ENCODE measurements at places on chromosomes 2 and 18.

DNA sequence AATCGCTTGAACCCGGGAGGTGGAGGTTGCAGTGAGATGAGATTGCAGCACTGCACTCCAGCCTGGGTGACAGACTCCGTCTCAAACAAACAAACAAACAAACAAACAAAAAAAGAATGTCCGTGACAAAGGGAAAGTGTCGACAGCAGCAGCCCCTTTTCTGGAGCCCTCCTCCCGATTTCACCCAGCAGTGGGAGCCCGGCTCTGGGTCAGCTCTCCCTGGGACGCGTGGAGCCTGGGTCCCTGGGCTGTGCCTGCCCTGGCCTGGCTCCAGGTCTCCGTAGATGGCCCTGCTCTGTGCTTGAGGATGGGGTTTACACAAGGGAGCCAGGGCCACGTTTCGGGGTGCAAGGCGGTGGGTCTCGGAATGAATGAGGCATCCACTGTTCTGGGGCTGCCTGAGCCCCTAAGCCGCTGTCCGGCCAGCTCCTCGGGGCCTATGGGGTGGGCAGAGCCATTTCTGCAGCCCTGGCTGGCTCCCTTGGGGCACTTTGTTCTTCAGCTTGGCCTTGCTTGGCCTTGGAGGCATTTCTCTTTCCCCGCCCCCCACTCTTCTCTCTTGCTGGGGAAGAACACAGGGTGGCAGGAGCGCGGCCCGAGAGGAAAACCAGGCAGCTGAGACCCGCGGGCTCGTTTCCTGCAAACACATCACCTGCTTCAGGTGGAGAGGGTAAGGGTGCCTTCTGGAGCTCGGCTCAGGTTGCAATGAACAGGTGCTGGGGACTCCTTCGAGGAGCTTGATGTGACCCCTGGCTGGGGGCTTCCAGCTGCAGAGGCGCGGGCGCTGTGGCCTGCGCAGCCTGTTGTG lies 29.1 kb downstream of the RTP5 start:
- DNase-seq: no peak

GRCh38 chr2:61291851-61292575 lies 130.0 kb downstream of the C2orf74 start:
- no peak for DNase-seq

GRCh38 chr2:3480352-3481010 lies 38.9 kb downstream of the ADI1 start:
- DNase-seq: no peak

GRCh38 chr2:69700381-69700780 lies 41.6 kb upstream of the ANXA4 start:
- DNase-seq: no peak

DNA sequence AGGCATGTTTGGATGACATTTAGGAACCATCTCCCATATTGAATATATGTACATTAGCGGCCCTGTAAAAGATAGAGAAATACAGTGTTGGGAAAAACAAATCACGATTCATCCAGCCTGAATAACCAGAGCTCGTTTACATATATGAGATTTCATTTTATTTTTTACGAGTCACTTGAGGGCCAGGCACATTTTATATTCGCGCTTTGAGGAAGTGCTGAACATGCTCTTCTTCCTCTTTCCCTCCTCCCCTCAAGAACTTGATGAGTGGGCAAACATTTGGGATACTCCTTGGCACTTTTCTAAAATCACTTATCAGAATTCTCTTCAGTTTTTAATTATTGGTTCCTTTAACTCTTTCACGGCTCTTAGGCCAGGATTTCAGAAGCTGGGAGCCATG lies 268.0 kb upstream of the TANK start:
- DNase-seq: no peak

DNA sequence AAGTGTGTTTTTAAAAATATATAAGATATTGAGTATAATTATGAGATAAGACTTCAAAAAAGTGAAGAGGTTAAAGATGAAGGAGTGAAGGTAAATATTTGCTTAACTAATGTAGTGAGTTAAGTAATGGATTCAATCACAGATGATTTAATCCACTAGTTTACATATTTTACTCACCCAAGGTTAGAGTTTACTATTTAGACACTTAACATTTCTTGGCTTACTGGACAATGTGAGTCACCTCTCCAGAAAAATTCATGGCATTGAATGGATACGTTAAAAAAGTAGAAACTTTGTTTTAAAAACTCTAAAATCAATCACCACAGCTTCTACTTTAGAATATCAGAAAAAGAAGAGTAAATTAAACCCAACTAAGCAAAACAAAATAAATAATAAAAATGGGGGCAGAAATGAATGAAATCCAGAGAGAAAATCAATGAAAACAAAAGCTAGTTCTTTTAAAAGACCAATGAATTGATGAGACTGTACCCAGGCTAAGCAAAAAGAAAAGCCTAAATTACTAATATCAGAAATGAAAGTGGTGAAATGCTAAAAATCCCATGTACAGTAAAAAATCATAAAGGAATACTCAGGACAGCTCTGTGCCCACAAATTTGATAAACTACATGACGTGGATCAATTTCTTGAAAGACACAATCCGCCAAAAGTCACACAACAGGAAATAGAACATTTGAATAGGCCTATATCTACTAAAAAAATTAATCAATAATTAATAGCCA lies 1.9 kb upstream of the HMSD start:
- no peak for DNase-seq

- no peak for DNase-seq
These were observed 3.5 kb upstream of the DSC2 start for GRCh38 chr18:31105733-31106132.

DNA sequence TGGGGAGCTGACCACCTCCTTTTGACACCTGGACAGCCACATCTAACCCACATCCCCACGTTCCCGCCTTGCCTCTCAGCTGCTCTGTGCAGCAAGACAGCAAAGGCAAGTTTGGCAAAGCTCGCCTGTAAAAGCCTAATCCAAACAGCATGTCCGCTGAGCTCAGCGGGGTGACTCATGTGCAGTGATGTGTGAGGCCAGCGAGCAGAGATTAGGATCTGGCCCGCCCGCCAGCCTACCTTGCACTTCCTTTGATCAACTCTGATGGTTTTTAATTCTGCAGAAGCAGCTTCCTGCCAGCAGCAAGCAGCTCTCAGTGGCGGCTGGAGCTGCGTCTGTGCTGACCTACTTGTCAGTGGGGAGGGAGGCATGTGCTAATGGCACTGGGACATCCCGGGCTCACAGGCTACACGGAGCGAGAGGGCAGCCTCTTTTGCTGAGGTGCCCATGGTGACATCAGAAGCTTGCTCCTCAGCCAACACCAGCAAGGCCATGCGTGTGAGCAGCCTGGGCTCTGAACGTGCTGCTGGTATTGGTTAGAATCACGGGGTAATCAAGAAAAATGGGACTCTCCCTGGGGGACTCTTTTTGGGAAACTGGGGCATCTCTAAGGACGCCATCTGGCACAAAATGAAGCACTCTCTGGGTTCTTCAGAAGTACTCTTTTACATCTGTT lies 36.0 kb upstream of the EML4 start:
- peak; percentile 91 for DNase-seq

DNA sequence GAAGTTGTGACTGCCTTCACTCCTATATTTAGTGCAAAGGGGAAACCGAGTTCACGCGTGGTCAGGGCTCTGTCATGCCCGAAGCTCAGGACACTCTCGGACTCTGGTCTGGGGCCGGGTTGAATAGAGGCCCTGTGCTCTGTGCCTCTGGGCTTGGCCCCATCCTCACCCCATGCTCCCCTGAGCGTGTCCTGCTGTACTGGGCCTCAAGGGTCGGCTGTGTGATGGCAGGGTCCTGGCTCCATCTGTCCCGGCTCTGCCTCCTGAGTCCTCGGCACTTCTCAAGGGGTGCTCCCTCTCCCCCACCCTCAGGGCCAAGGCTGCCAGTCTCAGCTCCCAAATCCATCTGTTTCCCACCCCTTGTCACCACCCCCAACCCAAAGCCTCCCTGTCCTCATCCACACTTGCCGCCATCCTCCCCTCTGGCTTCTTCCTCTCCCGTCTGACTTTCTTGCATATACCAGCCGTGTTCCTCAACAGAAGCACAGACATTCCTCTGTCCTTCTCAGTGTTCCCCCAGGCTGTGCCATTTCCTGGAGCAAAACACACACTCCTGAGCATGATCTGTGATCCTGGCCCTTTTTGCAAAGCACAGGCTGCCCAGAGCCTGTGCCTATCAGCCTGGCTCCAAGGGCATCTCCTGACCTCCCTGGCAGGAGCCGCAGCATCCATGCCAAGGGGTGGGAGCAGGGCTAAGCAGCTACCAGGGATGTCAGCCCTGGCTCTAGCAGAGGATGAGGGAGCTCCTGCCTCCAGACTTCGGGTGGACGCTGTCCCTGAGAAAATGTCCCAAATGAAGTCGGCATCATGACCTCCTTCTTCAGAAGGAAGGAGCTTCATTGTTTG lies 64.2 kb upstream of the OTOS start:
- DNase-seq: no peak

DNA sequence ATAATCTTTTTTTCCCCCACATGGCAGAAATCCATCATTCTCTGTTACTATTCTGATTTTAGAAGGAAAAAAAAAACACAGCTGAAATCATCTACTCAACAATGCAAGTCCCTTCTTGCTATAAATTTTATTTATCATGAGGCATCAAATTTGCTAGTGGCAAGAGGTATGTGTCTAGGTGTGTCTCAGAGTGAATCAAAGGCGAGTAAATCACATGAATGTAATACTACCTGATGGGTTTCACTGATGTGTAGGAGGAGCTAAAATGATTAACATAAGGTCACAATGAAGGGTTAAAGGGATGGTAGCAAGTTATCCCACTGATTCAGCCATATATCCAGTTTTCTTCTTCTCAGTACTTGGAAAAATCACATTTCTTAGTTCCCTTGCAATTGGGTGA lies 24.5 kb upstream of the PELI1 start:
- DNase-seq: no peak

DNA sequence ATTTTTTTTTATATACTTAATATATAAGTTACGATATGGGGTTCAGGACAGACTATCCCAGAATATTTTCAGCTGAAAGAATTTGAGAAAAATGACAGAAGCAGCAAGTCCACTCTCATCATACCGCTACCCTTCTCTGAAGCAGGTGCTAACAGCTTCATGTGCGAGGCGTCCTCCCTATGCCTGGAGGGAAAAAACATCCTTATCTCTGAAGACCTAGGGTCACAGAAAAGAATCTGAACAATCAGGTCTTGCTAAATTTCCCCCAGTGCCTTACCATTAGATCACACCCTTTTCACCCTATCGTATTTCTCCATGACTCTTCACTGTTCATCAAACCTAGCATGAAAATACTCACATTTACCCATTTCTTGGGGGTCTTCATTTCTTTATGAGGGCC lies 51.9 kb upstream of the CREB1 start:
- DNase-seq: no peak

- no peak for DNase-seq
These were observed 802.6 kb downstream of the MBD2 start for GRCh38 chr18:53421869-53422268.

DNA sequence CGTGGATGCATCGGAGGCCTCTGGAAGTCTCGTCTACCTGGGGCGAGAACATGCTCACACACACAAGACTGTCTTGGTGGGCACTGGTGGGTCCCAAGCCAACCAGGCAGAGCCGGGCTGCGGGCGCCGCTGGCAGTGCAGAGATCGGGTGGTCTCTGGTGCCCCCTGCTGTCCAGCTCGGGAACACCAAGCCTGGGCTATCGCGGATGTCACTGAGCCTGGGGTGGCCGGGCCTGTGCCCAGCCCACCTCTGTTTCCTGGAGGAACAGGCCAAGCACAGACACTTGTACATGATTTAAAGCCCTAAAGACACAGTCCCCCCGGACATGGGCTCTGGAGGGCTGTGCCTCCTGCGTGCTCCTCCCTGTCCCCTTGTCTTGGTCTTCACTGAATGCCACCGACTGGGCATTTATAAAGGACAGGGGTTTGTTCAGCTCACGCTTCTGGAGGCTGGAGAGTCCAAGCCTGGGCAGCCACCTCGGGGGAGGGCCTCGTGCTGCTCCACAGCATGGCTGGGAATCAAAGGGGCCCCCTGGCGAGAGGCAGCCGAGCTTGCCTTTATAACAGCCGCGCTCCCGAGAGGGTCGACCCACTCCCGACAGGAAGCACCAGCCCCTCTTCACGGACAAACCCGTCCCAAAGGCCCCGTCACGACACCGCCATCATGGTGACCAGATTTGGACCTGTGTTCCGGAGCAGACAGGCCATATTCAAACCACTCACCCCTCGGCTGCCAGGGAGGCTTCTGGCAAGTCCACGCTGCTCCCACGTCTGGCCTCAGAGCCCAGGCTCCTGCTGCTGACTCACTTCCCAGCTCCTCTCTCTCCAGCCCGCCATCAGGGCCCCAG lies 3.6 kb upstream of the OTOS start:
- peak; percentile 64 for DNase-seq

DNA sequence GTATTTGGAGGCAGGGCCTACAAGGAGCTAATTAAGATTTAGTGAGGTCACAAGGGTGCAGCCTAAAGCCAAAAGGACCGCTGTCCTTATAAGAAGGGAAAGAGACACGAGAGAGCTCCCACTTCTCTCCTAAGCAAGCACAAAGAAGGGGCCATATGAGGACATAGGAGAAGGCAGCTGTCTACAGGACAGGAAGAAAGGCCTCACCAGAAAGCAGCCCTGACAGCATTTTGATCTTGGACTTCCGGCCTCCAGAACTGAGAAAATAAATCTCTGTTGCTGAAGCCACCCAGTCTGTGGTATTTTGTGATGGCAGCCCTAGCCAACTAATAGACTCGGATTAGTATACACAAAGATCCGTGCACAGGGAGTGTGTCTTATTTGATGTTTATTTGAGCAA lies 139.7 kb downstream of the B3GNT2 start:
- no peak for DNase-seq

DNA sequence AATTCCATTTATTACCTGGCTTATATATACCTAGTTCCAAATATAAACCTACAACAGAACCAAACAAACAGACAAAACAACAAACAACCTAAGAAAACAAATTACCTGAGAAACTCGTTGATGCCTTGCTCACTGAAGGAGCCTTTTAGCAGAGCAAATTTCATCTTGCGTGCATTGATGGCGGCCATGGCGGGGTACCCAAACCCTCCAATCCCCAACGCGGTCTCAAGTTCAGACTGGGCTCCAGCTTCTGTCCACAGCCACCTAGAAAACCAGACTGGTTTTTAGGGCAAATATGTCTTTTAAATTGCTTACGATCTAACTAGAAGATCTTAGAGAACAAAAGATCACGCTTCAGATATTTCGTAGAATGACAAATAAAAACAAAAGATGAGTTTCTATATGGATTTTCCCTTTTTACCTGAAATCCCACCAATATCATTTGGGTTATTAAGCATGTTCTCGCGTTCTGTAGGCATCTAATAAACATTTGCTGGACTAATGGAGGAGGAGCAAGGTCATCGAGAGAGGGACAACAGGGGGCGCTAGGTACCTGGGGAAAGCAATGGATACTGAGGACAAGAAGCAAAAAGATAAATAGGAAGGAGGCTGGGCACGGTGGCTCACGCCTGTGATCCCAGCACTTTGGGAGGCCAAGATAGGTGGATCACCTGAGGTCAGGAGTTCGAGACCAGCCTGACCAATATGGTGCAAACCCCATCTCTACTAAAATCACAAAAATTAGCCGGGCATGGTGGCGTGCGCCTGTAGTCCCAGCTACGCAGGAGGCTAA lies 25.2 kb downstream of the PDIA6 start:
- peak; percentile 19 for DNase-seq

GRCh38 chr2:70400539-70400938 lies 98.7 kb upstream of the FAM136A start:
- no peak for DNase-seq

Data from T-cell (primary cell).